ENCODE measurements at places on chromosomes 2 and 18.

- DNase-seq = no peak
These were observed 160.0 kb downstream of the PHLPP1 start for GRCh38 chr18:62875323-62875722.

DNA sequence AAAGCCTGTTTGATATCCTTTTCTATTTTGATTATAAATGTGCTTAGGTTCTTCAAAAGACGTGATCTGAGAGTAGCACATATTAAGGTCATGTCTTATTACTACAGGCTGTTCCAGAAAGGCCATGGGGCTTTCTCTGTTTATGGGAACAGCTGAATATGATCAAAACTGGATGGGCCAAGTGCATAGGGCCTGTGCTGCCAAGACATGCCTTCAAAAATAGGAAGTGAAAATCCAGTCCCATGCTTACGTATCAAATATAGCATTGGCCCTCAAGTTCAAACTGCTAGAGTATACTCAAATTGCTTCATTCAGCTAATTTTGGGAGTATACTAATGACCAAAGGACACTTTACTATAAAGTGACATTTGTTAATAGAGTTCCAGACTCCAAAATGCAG, 24.1 kb downstream of the SLC25A52 start:
- DNase-seq = no peak

GRCh38 chr2:217946051-217946450, 56.7 kb downstream of the TNS1 start:
- DNase-seq = no peak

GRCh38 chr18:9570255-9570654, 44.1 kb downstream of the PPP4R1 start:
- DNase-seq = no peak

DNA sequence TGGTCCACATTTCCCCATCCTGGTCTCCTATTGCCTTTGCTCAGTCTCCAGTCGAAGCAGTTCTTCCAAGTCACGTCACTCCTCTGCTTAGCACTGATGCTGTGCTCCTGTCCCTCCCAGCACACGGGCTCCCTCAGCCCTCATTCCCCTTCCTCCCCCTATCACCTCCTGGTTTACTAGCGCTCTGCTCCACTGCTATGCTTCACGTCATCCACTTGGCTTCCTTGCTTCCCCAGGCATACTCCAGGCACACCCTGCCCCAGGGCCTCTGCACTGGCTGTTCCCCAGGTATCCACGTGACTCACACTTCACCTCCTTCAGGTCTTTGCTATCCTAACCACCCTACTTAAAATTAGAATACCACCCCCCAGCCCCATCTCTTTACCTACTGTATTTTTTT, 269.3 kb downstream of the GLI2 start:
- DNase-seq = no peak

DNA sequence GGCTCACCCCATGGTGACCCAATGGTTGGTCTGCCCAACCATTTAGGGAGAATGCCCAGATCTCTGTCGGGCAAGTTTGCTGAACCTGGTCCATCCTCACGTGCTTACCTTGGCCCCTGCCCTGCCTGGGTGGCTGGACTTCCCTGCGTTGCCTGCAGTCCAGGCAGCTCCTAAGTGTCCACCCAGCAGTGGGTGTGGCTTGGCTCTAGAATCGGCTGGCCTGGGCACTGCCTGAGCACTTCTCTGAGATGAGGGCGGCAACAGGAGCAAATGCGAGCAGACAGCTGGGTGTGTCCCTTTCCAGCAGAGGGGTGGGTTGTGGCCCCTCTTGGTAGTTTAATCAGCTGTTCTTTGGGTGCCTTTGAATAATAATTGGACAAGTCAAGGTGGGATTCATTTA, 11.3 kb downstream of the PCARE start:
- DNase-seq = no peak

DNA sequence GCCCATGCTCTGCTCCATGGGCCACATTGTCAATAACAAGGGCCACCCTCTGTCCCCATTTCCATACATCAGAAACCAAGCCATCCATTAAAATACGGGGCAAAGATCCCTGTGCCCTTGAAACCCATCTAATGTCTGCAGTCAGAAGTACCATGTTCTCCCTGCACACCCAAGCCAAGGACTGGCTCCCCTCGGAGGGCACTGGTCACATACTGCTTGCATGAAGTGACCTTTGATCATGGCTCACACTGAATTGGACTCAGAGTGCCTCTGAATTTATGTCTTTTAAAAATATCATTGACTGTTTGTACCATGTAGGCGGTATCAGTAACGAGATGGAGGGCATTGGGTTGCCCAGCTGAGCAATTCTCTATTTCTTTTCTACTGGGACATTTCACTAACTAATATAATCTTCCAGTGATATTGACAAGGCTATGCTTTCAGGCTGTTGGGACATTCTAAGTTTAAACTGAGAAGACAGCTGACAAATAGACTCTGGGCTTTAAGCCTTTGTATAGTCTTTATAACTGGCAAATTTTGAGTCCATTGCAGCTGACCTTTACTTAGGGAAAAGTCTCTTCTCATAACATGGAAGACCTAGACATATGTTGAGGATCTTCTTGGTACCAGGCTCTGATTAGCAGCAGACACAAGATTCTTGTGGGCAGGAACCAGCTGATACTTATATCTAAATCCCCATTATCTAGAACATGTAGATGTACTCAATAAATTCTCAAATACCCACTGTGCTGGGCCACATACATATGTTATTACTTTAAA, 214.3 kb downstream of the MYCN start:
- no peak for DNase-seq

DNA sequence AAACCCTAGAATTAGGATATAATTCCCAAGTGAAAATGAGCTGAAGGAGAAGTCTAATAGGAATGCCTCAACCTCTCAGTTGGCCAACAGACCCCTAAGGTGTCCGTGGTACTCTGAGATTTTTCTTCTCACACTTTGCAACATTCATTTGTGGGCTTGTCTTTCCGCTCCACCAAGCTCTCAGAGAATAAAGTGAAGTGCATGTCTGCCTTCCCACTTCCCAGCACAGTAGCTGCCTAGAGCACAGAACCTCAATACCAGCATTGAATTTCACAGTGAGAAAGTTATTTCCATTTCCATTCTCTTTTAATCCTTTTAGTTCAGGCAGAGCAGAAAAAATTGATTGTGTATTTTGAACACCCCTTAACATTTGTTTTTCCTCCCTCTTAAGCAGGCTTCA, 451.8 kb downstream of the TGIF1 start:
- no peak for DNase-seq

Measured in CD4-positive, alpha-beta T cell treated with Interleukin-4 for 4 hours (primary cell).